ENCODE measurements at places on chromosomes 7 and 10.

GRCh38 chr10:99685597-99685967, 26.3 kb downstream of the ENTPD7 start:
- peaks cover 1% of the 10 kb centered on the region for H3K36me3 ChIP-seq
- no peaks in the 10 kb centered on the region for H3K4me1 ChIP-seq
- no peak overlapping the region for H3K27ac ChIP-seq
- DNase-seq, result peak; percentile 22
- no peak overlapping the region for H3K4me3 ChIP-seq

DNA sequence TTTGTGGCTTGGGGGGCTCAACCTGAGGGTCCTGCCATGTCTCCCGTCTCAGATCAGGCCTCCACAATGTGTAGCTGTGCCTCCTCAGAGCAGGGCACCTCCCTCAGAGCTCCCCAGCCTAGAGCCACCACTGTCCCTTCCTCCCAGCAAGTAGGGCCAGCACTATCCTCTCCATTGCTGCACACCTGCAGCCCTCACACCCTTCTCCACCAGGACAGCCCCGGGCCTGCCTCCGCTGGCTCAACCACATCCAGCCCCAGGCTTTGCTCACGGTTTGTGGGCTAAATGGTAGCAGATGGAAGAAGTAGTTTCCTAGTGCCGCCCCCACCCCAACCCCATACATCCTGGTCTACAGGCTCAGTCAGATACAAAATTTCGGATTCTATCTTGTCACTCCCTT, 10.1 kb downstream of the NFKB2 start:
- peaks cover 30% of the 10 kb centered on the region for H3K27me3 ChIP-seq
- H3K27ac ChIP-seq, result no peak overlapping the region
- peaks cover 5% of the 10 kb centered on the region for H3K36me3 ChIP-seq
- H3K4me1 ChIP-seq, result peaks cover 26% of the 10 kb centered on the region
- DNase-seq, result no peak
- H3K4me3 ChIP-seq, result no peak overlapping the region

GRCh38 chr10:19958787-19959186, 142.6 kb downstream of the PLXDC2 start:
- DNase-seq, result no peak
- no peaks in the 10 kb centered on the region for H3K4me1 ChIP-seq
- no peak overlapping the region for H3K27ac ChIP-seq
- no peak overlapping the region for H3K4me3 ChIP-seq

- H3K4me1 ChIP-seq, result peaks cover 11% of the 10 kb centered on the region
- H3K4me3 ChIP-seq, result no peak overlapping the region
- peak overlapping the region; percentile 6 for H3K27ac ChIP-seq
- peaks cover 10% of the 10 kb centered on the region for H3K36me3 ChIP-seq
- peak; percentile 84 for DNase-seq
Observed at GRCh38 chr10:80177781-80178636, 27.3 kb downstream of the ANXA11 start.

GRCh38 chr10:76291175-76291574, 859.8 kb downstream of the LRMDA start:
- no peaks in the 10 kb centered on the region for H3K27me3 ChIP-seq
- H3K4me3 ChIP-seq, result no peak overlapping the region
- H3K36me3 ChIP-seq, result no peaks in the 10 kb centered on the region
- no peak for DNase-seq

- no peaks in the 10 kb centered on the region for H3K36me3 ChIP-seq
- H3K4me1 ChIP-seq, result no peaks in the 10 kb centered on the region
- no peak overlapping the region for H3K27ac ChIP-seq
Observed at GRCh38 chr7:155577509-155577905, 31.1 kb upstream of the CNPY1 start.

DNA sequence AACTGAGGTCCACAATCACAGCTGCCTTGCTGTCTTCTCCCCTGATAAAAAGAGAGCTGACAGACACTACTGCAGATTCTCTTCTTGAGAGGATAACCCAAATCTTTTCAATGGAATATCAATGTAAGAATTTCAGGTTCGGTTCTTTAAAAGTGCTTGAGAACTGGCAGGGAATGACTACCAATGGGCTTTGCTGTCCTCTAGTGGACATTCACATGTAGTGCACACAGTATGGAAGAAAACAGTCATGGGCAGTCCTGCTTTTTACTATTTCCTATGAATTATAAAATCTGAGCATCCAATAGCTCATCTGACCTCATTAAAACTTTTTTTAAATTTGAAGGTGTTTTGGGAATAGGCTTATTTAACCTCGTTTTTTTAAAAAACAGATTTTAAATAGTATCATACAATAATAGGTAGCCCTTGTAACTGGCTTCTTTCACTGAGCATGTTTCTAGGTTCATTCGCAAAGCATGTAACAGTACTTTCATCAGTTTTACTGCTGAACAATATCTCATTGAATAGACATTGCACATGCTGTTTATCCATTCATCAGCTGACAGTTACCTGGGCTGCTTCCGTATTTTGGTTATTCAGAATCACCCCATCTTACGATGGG, 18.3 kb downstream of the FZD9 start:
- peaks cover 27% of the 10 kb centered on the region for H3K36me3 ChIP-seq
- no peak overlapping the region for H3K4me3 ChIP-seq
- no peaks in the 10 kb centered on the region for H3K27me3 ChIP-seq
- H3K4me1 ChIP-seq, result no peaks in the 10 kb centered on the region
- peak; percentile 75 for DNase-seq

GRCh38 chr7:22625251-22625650, 101.7 kb upstream of the IL6 start:
- no peak overlapping the region for H3K27ac ChIP-seq
- H3K4me3 ChIP-seq, result no peak overlapping the region
- no peaks in the 10 kb centered on the region for H3K36me3 ChIP-seq
- no peaks in the 10 kb centered on the region for H3K4me1 ChIP-seq
- no peak for DNase-seq

GRCh38 chr10:11186374-11186773, 168.7 kb downstream of the CELF2 start:
- no peak for DNase-seq
- H3K36me3 ChIP-seq, result no peaks in the 10 kb centered on the region
- H3K4me3 ChIP-seq, result no peak overlapping the region
- no peak overlapping the region for H3K27ac ChIP-seq
- H3K27me3 ChIP-seq, result no peaks in the 10 kb centered on the region

DNA sequence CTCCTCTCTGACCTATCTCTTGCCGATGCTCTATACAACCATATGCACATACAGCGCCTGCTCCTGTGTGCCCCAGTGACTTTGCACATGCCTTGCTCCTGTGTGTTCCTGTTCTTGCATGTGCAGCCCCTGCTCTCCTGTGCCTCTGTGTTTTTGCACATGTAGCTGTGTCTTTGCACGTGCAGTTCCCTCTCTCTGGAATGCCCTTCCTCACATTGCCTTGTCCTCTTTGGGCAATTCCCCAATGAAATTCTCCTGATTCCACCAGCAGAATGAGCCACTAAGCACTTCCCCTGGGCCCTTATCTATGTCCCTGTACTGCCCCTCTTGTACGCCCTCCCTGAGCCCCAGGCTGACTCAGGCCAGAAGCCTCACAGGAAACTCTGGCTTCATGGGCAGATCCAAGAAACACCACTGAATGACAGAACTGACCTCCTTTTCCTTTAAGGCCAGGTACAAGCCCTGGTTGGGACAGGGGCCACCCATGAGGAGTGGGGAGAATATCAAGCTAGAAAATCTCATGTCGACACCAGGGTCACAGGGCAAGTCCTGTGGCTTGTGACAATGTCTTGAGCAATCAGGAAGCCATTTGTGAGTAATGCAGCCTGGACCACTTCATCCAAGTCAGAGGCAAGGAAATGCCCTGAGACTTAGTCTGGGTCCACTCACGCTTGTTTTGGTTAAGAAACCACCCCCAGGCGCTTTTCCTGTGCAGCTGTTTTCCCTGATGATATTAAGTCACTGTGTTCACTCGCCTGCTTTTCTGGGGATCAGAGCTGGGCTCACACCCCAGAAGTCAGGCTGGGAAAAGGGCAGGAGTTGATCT, 1.9 kb upstream of the ARHGAP22 start:
- no peak overlapping the region for H3K27ac ChIP-seq
- H3K4me1 ChIP-seq, result peaks cover 10% of the 10 kb centered on the region
- peak; percentile 92 for DNase-seq
- no peaks in the 10 kb centered on the region for H3K36me3 ChIP-seq
- H3K4me3 ChIP-seq, result no peak overlapping the region
